ENCODE measurements at places on chromosomes 3 and 15.

DNA sequence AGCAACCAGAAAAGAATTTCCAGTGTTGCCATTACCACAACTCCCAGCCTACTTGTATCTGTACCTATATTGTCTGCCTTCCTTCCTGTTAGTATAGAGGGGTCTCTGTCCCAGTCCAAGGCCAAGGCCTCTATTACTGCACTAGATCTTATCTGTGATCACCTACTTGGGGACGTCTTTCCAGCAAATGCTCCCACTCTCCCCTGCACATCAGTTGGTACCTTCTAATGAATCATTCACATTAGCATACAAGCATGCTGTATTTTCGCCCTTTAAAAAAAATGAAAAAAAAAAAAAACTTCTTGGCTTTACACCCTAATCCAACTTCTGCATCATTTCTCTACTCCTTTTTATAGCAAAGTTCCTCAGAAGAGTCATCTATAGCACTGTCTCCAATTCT lies 4.8 kb upstream of the AVEN start:
- no peak for DNase-seq

- no peak for DNase-seq
Observed at GRCh38 chr3:50265571-50265970, 3.4 kb upstream of the SEMA3B start.

- DNase-seq = peak; percentile 82
Observed at GRCh38 chr15:65384895-65385869, 7.4 kb upstream of the IGDCC3 start.

DNA sequence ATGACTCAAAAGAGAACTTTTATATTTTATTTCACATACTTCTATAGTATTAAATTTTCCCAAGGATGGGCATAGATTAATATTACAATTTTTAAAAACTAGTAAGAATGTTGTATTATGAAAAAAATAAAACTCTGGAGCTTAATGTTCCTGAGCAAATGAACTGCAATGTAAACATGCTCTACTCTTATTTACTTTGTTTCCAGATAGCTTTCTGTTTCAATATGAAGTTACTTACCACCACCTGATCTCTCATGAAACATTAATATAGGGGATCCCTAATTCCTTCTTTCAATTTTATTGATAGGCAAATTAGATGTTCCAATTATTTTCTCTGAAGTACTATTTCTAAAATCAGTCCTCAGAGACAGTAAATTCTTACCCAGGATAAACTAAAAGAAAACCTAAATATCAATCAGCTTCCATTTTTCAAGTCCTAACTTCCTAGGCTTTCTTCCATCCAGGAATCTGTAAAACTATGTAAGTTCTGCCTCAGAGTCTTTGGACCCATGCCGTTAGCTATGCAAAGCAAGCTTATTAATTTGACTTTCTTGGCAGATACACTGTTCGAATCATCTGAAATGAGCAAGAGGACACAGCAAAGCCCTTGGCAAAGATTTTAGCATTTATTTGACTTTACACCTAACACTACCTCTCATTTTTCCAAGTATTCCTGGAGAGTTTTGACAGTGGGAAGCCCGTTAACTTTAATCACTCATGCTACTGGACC lies 93.2 kb downstream of the PLCH1 start:
- no peak for DNase-seq

DNA sequence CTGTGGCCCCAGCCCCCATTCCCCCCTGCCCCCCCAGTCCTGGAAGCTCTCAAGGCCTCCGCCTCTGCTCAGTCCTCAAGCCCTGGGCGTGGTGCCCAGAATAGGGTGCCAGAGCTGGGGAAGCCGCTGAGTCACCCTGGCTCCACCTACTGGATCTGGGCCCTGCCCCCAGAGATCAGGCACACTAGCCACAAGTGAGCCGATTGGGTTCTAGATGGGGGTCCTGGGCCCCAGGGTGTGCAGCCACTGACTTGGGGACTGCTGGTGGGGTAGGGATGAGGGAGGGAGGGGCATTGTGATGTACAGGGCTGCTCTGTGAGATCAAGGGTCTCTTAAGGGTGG lies 5.7 kb downstream of the EIF4G1 start:
- peak; percentile 23 for DNase-seq

Measured in activated CD4-positive, alpha-beta T cell treated with anti-CD3 and anti-CD28 coated beads for 24 hours (primary cell).